ENCODE measurements at places on chromosomes 4 and X. TPM values are rescaled to one million over a fixed set of nuclear protein-coding genes. Genes with fewer than 3 reads are reported as not detected.

DNA sequence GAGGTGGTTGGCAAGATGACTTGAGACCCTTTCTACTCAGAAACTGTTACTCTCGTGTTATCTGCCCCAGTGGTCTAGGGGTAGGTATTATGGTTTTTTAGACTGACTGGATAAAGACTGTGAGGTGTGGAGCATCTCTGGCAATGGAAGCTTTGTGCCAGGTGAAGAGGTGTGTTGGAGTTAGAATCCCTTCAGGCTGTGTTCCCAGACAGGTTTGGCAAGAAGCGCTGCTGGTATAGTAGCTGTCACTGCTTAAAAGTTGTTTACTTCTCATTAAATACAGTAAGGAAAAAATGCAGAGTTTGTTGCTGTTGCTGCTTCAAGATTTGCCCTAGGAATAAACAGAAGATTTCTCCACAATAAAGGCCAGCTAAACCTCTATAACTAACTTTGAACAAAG, 35.3 kb downstream of the AREG start:
- no peaks in the 10 kb centered on the region for H3K36me3 ChIP-seq
- H3K27me3 ChIP-seq: peaks cover 2% of the 10 kb centered on the region
- H3K4me3 ChIP-seq: no peak overlapping the region

GRCh38 chr4:185651137-185651677, 115.9 kb upstream of the PDLIM3 start:
- H3K27me3 ChIP-seq: peaks cover 6% of the 10 kb centered on the region
- no peak overlapping the region for H3K27ac ChIP-seq
- H3K4me3 ChIP-seq: no peak overlapping the region
- DNase-seq: no peak
- H3K4me1 ChIP-seq: no peaks in the 10 kb centered on the region

DNA sequence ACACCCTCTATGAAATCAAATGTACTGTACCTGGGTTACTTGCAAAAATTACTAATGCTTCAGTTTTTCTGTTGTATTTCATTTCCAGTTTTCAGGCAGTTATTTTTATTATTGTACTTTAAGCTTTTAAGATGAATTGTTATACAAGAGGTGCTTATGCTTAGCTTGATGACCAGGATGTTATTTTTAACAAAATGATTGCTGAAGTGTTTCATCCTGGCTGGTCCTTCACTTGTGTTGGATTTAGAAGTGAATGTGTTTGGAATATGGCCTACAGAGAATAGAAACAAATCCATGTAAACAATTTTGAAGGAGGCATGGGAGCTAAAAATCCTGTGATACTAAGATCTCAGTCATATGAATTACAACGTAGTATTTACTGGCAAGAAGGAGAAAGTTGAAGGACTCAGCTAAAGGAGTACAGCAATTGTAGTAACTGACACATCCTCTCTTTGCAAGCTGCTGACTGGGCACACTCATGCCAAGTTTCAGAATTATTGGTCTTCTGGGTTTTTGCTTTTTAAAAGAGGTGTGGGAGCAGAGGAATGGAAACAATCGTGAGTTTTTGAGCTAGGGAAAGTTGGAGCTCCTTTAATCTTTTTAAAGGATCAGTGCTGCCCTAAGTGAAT, 9.2 kb downstream of the UBE2A start:
- H3K27ac ChIP-seq: peak overlapping the region; percentile 45
- H3K27me3 ChIP-seq: no peaks in the 10 kb centered on the region
- H3K36me3 ChIP-seq: no peaks in the 10 kb centered on the region

DNA sequence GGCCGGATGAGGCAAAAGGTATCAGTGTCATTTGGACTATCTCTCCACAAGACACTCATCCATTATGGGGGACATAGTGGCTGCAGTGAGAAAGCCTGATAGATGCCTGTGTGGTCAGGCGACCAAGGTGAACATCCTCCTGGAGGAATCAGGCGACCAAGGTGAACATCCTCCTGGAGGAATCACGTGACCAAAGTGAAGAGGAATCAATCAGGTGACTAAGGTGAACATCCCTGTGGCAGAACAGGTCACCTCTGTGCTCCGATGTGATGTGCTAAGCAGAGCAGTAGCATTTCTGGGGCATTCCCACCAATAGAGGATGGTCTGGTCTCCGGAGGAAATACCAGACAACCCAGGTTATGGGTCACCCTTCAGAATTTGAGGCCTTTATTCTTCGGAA, 44.0 kb downstream of the RNF212 start:
- DNase-seq: no peak
- H3K36me3 ChIP-seq: no peaks in the 10 kb centered on the region
- peaks cover 28% of the 10 kb centered on the region for H3K27me3 ChIP-seq
- H3K4me3 ChIP-seq: no peak overlapping the region

DNA sequence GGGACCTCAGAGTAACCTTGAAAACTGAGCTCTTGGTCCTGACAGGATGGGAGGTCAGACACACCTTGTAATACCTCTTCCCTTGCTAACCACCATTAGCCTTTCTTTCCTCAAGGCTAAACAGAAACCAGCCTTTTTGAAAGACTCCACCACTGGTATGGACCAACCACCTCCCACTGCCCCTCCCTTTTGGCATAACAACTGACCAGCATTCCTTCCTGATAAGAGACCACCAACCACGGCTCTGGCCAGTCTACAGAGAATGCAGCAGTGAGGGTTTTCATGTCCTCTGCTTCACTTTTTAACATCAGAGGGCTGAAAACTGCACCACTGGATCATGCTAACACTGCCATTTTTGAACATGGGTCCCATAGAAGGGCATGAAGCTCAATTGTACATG, 100.2 kb upstream of the MID1IP1 start:
- H3K27ac ChIP-seq: no peak overlapping the region
- no peaks in the 10 kb centered on the region for H3K36me3 ChIP-seq
- peaks cover 30% of the 10 kb centered on the region for H3K27me3 ChIP-seq
- no peak overlapping the region for H3K4me3 ChIP-seq

- no peak overlapping the region for H3K27ac ChIP-seq
- H3K4me1 ChIP-seq: no peaks in the 10 kb centered on the region
- H3K4me3 ChIP-seq: no peak overlapping the region
- no peaks in the 10 kb centered on the region for H3K36me3 ChIP-seq
These were observed 14.0 kb upstream of the SHROOM4 start for GRCh38 chrX:50827996-50828395.

DNA sequence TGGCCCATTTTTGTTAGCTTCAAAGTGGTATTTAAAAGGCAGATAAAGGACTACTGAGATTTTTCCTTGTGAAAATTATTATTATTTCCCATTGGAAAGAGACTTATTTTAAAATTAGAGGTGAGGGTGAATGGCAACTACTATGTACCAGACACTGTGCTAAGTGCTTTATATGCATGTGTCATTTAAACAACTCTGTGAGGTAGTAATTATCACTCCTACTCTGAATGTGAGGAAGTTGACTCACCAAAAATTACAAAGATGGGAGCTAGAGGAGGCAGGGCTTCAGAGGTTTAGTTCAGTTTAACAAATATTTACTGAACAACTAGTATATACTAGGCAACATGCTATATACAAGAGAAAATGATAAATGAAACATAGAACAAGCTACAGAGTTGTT, 78.2 kb downstream of the MSL3 start:
- H3K27ac ChIP-seq: no peak overlapping the region
- DNase-seq: no peak
- no peak overlapping the region for H3K4me3 ChIP-seq
- peaks cover 10% of the 10 kb centered on the region for H3K27me3 ChIP-seq
- no peaks in the 10 kb centered on the region for H3K36me3 ChIP-seq
- no peaks in the 10 kb centered on the region for H3K4me1 ChIP-seq

GRCh38 chrX:45761920-45762319, 561.2 kb upstream of the DIPK2B start:
- H3K36me3 ChIP-seq: peaks cover 11% of the 10 kb centered on the region
- H3K4me1 ChIP-seq: peaks cover 83% of the 10 kb centered on the region
- no peak for DNase-seq

DNA sequence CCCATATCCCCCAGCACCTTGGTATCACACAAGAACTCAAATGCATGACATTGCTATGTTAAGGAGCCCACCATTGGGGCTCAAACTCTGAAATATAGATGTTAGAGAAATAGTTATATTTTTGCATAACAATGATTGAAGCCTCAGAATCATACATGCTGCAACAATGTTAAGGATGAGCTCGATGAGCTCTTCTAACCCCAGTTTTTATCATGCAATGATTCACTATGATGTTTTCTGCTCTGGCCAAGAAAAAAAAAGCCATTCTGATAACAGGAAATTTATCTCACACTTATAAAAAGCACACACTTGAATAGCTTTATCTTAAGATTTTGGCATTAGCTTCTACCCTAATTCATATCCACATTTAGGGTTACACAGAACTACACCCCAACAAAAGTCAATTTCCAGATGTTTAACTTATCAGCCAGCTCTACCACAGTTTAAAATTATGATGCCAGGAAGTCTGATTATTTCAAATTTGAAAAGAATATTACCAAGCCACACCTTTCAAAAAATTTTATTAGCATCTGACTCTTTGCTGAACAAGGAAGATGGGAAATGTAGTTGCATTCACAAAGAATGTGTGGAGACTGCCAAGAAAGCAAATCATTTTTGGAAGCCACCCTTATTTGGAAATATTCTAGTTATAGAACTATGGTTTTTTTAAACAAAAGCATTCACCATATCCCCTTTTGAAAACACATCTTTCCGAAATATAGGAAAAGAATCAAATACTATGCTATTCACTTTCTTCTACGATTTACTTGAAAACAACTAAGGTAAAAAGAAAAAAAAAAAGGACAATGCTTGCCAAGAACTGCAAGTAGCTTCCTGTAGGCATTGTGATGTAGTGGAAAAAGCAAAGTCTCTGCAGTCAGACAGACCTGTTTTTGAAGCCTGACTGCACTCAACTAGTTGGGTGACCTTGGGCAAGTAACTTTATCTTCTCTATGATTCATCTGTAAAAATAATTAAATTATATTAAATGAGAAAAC, 100.8 kb upstream of the PLS3 start:
- no peak for DNase-seq
- no peak overlapping the region for H3K4me3 ChIP-seq
- H3K27me3 ChIP-seq: peaks cover 37% of the 10 kb centered on the region
- no peak overlapping the region for H3K27ac ChIP-seq

PFKFB1 gene
- total RNA-seq: 1.6 TPM

SLC16A2 gene
- 0.30 TPM for total RNA-seq

SPATA4 gene
- not detected for total RNA-seq

YIPF7 gene
- total RNA-seq: not detected
